ENCODE measurements at places on chromosomes 11 and 22. TPM values are rescaled to one million over a fixed set of nuclear protein-coding genes. Genes with fewer than 3 reads are reported as not detected.

The RTN4RL2 gene
- 0.17 TPM for total RNA-seq

The CCDC90B gene
- 23.5 TPM for total RNA-seq

The HEPHL1 gene
- total RNA-seq, result not detected

The HBG1 gene
- not detected for total RNA-seq

The PGA5 gene
- total RNA-seq, result not detected

Measured in CD4-positive, alpha-beta T cell (primary cell).